ENCODE measurements at places on chromosomes 3 and 15.

DNA sequence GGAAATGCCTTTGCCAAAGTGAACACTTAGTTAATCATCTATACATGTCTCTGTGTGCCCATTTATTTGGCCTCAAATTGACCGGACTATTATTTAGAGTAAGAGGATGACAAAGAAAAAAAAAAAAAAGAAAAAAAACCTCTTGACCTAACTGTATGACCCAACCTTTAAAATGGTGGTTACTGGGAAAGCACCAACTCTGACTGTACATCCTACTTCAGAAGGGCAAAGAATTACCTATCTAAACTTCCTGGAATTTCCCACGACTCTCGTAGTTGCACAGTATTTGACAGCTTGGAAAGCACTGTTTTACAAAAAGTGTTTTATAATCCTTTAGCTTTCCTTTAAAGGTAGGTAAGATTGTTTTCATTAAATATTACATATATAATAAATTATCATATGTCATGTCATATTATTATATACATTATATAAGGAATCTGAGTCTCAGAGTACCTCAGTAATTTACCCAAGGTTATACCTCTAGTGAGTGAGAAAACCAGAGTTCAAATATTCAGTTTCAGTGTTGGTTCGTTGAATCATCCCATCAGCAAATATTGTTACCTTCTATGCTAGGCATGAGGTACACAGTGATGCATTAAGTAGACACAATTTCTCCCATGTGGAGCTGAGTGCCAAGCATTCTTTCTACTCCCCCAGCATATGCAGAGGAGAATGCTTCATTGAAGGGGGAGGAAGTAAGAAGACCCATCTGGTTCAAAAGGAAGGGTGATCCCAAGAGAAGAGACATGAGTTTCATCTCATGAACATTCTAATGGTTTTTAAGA, 5.0 kb downstream of the BCL2A1 start:
- DNase-seq, result no peak

GRCh38 chr15:63458026-63458425, 46.4 kb upstream of the USP3 start:
- no peak for DNase-seq

DNA sequence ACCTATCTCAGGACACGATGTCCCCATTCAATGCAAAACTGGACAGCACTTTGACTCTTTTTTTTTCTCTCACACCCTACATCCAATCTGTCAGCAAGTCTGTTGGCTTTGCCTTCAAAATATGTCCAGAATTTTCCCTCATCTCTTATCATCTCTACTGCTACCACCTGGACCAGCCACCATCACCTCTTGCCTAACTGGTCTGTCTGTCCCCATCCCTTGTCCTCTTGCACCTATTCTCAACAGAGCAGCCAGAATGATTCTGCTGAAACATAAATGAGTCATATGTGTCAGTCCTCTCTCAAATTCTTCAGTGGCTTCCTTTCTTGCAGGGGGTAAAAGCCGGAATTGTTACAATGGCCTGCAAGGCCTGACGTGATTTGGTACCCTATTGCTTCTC, 105.8 kb downstream of the CYP19A1 start:
- DNase-seq, result no peak

GRCh38 chr3:157921811-157922210, 184.4 kb downstream of the SHOX2 start:
- DNase-seq, result no peak

GRCh38 chr3:187044206-187044605, 95.1 kb downstream of the RPL39L start:
- no peak for DNase-seq

DNA sequence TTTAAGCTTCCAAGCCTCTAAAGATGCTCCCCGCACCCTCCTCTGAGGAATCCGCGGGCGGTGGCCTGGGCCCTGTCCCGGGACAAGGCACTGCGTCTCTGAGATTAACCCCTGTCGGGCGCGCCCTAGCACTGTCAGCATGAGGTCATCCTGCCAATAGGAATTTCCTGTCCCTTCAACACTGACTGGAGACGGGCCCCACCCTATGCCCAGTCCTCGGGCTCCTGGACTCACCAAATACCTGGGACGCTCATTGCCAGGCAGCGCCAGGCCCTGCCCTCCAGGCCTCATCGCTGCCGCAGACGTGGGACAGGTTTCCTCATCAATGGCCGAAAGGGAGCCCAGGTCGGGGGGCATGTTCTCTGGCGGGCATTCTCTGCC, 67.6 kb upstream of the SH3GL3 start:
- no peak for DNase-seq

- no peak for DNase-seq
Measured at GRCh38 chr15:74793135-74794028, 11.5 kb downstream of the CSK start.

DNA sequence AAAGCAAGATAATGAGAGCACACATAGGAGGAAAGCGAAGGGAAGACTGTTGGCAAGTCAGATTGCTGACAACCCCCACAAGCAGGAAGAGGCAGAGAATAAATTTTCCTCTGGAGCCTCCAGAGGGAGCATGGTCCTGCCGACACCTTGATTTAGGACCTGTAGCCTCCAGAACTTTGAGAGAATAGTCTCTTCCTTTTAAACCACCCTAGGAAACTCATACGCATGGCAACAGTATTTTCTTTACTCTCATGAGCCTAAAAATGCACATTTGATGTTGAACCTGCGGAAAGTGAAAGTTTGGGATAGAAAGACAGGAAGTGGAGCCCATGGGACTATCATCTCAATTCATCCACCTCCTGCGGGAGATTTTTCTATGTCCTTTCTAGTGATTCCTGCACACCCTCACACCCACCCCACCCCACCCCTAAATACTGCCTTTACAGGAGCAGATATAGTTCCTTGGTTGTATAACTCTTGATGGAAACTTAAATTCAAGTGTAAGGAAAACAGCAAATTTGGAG, 116.7 kb upstream of the LPP start:
- DNase-seq, result no peak

- no peak for DNase-seq
Measured at GRCh38 chr3:59726279-59726678, 676.5 kb upstream of the CFAP20DC start.

- DNase-seq, result no peak
Measured at GRCh38 chr15:43893956-43894355, 67.2 kb downstream of the WDR76 start.

DNA sequence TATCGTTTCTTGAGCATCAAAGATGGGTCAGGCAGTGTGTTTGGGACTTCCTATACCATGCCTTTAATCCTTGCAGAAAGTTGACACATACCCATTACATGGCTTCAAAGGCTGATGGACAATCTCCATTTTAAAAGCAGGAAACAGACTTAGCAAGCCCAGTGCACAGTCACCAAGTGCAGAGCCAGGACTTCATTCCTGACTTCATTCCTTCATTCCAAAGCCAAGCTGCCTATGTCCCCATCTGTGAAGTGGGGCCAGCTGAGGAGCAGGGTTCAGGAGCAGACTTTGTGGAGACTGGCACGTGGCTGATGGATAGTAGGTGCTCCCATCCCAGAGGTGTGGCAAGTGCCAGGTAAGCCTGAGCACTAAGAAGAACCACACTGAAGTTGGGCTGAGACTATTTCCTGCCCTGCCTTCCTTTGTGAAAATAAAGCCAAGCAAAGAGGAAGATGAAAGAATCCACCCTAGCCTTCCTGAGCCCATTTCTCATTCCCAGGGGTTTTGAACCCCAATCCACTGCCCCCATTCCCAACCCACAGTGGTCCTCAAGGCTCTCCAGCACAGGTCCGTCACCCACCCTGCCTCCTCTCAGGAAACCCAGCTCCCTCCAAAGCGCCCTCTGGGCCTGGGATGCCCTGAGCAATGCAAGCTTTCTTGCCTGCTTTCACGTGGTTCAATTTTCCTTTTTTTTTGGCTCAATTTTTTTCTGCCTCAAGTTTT, 1.8 kb downstream of the CX3CR1 start:
- no peak for DNase-seq

GRCh38 chr15:40048211-40048792, 9.3 kb upstream of the SRP14 start:
- no peak for DNase-seq

DNA sequence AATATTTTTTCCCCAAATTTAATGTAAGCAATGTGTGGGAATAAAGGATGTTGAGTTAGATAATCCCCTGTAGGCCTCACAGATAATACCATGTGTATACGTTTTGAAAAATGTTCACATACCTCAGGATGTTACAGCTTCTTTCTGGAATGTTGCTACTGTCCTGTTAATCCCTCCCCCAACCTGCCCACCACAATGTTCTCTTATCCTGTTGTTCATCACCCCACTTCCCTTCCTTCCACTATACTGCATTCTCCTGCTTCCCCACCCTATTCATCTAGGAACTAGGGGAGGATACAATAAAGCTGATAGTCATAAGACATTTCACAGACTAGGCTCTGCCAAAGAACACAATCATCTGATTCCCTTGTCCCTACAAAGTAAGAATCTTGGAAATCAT, 92.1 kb downstream of the IGF2BP2 start:
- DNase-seq, result no peak

- DNase-seq, result no peak
Measured at GRCh38 chr3:72728958-72729467, 119.2 kb downstream of the SHQ1 start.

DNA sequence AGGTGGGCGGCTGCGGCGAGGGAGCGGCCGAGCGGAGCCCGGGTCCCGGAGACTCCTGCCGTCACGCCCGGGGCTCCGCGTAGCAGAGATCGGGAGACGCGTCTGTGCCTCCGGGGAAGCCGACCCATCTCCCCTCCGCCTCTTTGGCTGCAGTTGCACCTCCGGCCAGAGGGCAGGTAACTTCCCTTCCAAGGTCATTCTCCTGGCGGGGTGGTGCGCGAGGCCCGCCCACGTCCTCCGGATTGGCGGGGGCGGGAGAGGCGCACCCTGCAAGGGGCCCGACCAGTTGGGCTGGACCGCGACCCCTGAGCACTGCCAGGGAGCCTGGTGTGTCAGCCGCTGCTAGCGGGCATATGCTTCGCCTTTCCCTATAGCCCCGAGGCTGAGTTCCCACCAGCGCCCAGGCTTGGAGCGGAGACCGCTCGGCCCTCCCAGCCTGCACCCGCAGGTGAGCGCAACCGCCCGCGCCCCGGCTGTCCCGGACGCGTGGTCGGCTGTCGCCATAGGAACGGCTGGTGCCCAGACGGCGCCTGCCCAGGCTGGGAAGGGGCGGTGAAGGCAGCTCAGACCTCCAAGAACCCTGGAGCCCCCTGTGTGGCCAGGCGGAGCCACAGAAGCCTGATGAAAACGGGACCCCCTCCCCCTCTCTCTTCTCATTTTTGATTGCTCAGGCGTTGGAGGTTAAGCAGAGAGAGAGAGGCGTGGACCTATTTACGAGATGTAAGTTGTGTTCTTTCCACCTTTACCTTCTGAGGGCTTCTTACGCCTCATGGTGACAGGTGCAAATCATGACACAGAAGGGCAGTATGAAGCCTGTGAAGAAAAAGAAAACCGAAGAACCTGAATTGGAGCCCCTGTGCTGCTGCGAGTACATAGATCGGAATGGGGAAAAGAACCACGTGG, 453 bp downstream of the ZDHHC23 start:
- DNase-seq, result no peak

- DNase-seq, result no peak
Measured at GRCh38 chr3:184672335-184672734, 39.5 kb downstream of the MAGEF1 start.

DNA sequence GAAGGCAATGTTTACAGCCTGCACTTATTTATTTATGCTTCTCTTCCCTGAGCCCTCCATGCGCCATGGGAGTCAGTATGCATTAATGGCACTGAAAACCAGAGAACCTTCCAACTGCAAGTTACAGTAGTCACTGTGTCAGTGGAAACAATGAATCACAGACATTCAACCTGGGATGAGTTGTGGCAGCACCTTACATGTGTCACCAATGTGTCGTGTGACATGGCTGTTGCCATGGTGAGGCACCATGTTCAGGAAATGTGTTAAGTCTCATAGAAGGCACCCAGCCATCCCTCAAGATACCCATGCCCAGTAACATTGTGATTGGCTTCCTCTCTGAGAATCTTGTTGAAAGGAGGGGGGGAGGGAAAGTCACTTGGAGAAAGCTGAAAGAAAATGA, 105.0 kb downstream of the FOXP1 start:
- no peak for DNase-seq

DNA sequence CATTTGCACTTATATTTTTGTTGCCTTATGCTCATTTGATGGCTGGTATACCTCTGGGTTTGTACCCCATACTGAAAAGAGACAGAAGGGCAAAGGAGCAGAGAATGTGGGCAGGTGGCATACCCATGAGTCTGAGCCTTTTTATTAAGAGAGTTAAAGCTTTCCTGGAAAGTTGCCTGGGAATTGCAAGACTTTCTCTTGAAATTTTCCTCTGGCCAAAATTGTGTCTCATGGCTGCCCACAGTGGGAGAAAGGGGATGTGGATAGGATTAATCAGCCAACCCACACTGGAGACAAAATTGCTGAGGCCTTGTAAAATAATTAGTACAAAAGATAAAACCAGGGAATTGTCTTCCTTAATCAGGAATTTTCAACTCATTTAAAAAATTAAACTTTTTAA, 8.2 kb upstream of the NMD3 start:
- DNase-seq, result no peak

DNA sequence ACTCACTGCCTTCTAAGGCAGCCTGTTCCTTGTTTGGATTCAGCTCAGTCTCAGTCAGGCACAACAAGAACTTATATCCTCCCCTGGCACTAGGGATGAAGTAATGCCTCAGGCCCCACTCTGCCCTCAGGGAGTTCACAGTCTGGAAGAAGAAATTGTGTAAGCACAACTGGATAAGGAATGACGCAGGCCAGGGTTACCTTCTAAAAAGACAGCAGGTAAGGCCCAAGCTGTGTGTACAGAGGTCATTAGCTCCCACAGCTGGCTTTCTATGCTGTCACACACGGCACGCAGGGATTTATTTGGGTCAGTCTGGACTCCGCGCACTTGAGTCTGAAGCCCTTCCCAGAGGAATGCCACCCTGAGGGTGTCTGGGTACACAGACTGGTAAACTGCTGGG, 82.9 kb downstream of the IQSEC1 start:
- no peak for DNase-seq

DNA sequence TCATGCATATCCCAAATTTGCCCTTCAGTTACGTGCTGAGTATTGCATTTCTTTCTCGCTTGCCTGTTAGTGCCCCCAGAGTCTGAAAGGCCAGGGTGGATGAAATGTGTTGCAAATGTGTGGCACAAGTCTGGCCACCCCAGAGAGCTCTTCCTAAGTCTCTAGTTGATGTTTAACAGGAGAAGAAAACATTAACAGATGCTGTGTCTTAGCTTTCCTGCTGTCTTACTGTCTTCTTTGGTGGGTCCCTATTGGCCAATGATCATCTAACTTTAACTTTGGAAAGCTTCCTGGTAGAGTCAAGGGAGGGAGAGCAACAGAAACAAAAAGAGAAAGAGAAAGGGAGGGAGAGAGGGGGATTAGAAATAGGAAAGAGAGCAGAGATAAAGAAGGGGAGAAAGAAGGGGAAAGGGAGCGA, 76.7 kb upstream of the P3H2 start:
- no peak for DNase-seq

Measured in NCI-H2081 treated with DMSO at 0.1 percent for 48 hours (cell line).